H4 (cell line): ENCODE measurements at places on chromosomes 1 and 21. TPM values are rescaled to one million over a fixed set of nuclear protein-coding genes. Genes with fewer than 3 reads are reported as not detected.

DNA sequence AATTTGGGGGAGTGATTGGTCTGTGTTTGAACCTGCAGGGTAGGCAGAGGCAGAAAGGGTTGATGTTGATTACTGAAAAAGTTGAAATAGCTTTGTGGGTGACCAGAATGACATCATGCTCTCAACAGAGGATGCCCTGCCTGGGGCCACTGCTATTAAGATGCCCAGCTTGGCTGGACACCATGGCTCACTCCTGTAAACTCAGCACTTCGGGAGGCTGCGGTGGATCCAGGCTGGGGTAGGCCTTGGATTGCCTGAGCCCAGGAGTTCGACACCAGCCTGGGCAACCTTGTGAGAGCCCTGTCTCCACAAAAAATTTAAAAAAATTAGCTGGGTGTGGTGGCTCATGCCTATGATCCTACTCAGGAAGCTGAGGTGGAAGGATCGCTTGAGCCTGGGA is 42.8 kb upstream of the CACNA1E start:
- no peak for DNase-seq

DNA sequence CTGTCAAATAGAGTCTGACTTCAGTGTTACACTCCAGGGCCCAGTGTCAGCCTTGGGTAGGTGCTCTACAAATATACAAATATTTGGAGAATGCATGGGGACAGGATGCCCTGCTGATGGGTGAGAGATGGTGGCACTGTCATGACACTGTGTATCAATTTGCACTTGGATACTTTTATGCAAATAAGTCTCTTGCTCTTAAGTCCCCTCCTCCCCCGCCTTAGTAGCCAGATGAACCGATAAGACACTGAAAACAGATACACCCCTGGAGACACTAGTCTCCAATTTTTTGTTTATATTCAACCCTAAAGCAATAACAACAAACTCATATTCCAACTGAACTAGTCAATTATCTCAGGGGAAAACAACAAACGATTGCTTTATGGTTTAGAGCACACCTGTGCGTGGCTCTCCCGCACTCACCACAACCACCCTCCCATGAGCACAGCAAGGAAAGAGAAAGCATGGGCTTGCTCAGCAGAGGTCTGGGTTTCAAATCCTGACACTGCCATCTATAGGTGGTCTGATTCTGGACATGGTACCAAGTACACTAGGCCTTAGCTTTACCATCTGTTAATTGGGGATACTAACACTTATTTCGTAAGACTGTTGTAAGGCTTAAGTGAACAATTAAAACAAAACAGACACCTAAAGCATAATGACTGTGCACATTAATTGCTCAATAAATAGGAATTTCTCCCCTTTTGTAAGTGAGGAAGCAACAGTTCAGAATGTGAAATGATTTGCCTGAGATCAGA is 50.3 kb downstream of the HIVEP3 start:
- DNase-seq: no peak

DNA sequence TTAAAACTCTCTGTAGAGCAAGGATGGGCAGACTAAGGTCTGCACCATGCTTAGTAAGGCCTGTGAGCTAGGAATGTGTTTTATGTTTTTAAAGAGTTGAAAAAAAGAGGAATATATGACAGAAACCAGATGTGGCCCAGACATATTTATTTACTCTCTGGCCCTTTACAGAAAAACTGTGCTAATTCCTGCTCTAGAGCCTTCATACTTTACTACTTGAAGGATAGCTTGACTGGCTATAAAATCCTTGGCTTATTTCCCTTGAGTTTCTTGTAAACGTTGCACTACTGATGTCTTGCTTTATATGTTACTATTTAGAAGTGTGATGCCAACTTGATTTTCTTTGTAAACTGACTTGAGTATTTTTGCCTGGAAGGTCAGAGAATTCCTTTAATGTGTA is 33.5 kb downstream of the CTBS start:
- no peak for DNase-seq

DNA sequence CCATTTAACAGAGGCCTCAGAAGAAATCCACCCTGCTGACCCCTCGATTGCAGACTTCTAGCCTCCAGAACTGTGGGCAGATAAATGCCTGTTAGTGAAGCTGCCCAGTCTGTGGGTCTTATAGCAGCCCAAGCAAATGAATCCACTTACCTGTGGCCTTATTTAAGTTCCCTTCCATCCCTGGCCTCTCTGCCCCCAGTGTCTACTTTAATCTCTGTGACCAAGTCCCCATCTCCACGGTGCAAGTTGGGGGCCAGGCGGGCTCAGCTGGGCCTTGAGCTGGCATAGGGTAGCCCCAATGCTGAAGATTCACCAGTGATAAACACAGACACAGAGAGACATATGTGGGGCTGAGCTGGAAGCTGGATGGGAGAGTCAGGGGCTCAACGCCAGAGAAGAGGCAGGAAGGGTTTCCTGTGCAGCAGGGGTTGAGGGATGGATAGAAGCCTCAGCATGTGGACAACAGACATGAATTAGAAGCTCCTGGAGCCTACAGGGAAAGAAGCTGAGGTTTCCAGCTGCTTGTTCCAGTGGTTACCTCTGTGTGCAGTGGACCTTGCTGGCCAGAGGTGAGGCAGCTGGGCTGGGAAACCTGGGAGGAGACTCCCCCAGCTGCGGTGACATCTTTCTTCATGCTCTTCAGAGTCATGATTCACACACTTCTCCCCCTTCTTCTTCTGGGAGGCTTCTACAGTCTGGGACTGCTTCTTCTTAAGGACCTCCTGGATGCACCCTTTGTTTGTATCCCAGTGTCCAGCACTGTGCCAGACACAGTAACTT is 13.4 kb upstream of the B3GALT5 start:
- no peak for DNase-seq

GRCh38 chr1:222370081-222370912 is 177.6 kb downstream of the HHIPL2 start:
- DNase-seq: peak; percentile 71

- DNase-seq: no peak
These were observed 33.4 kb downstream of the IGFN1 start for GRCh38 chr1:201223852-201224665.

- peak; percentile 63 for DNase-seq
These were observed 3.5 kb upstream of the RIMS3 start for GRCh38 chr1:40668769-40669525.

Gene SPRR1A
- not detected in 2 replicates for total RNA-seq
